Foreskin keratinocyte (primary cell): ENCODE measurements at places on chromosomes 13 and 19.

GRCh38 chr19:16026756-16027155 lies 49.5 kb upstream of the TPM4 start:
- DNase-seq = no peak

GRCh38 chr19:51652266-51652665 lies 5.6 kb upstream of the SIGLEC14 start:
- DNase-seq = no peak

DNA sequence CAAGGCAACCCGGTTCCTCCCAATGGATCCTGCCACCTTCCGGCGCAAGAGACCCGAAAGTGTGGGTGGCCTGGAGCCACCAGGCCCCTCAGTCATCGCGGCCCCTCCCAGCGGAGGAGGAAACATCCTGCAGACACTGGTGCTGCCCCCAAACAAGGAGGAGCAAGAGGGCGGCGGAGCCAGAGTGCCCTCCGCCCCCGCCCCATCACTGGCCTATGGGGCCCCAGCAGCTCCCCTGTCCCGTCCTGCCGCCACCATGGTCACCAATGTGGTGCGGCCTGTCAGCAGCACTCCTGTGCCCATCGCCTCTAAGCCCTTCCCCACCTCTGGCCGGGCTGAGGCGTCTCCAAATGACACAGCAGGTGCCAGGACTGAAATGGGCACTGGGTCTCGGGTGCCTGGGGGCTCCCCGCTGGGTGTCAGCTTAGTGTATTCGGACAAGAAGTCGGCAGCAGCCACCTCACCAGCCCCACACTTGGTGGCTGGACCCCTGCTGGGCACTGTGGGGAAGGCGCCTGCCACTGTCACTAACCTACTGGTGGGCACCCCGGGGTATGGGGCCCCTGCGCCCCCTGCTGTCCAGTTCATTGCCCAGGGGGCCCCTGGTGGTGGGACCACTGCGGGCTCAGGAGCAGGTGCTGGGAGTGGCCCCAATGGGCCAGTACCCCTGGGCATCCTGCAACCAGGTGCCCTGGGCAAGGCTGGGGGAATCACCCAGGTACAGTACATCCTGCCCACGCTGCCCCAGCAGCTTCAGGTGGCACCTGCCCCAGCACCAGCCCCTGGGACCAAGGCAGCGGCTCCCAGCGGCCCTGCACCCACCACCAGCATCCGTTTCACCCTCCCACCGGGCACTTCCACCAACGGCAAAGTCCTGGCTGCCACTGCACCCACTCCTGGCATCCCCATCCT lies 11.2 kb upstream of the PRR19 start:
- DNase-seq = no peak

- DNase-seq = no peak
These were observed 71.1 kb upstream of the RGCC start for GRCh38 chr13:41386211-41386610.

- no peak for DNase-seq
These were observed 189.5 kb upstream of the MIR17HG start for GRCh38 chr13:91158017-91158395.

DNA sequence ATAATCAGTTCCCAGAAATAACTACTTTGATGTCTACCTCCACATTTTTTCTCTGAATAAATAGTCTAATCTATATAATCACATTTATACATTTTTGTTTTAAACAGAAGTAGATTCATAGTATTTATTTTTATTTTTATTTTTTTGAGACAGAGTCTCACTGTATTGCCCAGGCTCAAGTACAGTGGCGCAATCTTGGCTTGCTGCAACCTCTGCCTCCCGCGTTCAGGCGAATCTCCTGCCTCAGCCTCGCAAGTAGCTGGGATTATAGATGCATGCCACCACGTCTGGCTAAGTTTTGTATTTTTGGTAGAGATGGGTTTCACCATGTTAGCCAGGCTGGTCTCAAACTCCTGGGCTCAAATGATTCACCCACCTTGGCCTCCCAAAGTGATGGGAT lies 16.7 kb downstream of the TM9SF2 start:
- DNase-seq = no peak

GRCh38 chr19:35767288-35768081 lies 7.9 kb upstream of the ARHGAP33 start:
- DNase-seq = no peak

DNA sequence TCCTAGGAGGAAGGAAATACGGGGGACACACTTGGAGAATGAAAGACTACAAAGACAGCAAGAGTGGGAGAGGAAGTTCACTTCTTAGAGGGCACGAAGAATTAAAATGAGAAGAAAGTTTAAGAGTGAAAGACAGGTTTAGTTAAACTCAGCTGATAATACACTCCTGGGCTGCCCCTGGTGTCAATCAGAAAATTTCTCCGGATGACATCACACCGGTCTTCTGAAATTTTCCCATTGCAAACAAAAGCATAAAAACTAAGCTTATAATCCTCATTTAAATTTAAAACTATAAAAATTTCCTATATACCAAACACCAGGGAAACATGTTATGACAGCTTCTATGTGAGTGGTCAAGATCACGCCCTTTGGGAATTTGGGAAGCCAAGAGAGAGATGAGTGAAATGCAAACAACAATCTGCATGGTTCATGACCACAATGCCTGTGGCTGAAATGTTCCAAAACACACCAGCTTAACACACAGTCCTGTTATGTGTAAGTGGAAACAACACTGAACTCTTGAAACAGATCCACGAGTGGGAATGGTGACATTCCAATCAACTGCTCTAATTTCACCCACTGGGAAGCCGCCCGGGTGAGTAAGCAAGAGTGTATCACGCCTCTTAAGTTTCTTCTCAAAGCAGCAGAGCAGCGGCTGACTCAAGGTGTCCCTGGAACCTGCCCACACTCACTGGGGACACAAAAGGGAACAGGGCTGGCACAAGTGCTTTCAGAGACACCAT lies 49.0 kb downstream of the BRD4 start:
- no peak for DNase-seq

DNA sequence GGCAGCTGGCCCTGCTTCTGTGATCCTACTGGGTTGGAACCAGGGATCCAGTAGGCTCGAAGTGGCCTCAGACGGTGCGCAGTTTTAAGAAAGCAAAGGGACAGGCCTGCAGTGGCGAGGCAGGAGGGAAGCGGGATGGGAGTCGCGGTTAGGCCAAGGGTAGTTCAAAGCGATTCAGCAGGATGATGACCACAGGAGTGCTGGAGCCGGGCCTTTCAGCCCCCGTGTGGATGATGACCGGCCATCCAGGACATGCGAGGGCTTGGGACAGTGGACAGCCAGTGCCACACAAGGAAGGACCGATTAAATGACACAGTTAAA lies 854 bp downstream of the RNASEH2B start:
- DNase-seq = peak; percentile 32

DNA sequence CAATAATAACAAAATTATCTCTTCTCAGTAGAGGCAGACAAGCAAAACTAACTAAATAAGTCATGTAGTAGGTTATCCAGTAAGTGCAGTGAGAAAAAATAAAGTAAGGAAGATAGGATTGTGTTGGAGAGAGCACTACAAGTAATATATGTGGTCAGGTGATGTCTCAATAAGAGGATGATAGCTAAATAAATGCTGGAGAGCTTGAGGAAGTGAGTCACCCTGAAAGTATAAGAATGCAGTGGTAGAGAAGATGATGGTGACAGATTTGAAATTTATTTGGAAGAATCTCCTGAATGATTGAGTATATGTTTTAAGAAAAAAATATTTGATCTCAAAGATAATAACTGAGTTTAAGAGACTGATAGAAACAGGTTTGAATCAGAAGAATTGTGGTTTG lies 152.2 kb upstream of the PRR20A start:
- peak; percentile 32 for DNase-seq

DNA sequence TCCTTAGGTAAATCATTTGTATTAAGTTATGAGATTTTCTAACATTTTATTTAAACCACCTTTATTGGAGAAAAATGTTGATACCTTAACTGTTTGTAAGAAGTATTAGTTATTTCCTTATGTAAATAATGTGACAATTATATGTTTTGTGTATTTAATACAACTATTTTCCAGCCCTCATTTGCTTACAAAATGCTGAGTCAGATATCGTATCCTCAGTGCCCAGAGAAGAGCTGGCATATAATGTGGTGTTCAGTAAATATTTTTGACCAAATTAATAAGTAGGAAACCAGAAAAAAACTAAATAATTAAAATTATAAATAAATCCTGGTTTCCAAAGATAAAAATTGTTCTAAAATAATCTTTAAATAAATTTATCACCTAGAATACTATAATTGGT lies 140.2 kb upstream of the PCDH17 start:
- no peak for DNase-seq

- DNase-seq = no peak
These were observed 119.1 kb downstream of the SOX1 start for GRCh38 chr13:112186091-112186490.

DNA sequence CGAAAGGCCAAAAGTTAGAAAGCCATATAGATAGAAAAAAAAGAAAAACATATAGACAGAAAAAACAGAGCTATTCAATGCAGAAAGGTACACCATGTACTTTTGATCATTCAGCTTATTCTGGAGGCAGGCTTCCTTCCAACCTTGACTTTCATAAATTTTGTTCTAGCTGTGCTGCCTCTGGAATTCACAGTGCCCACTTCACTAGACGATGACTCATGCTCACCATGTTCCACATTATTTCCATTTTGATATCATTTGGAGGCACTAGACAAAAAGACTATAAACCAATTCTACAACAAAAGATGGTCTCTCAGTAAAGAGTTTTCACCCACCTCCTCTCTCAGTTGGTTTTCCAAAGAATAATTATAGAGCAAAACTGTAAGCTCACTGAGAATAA lies 229.0 kb upstream of the IPO5 start:
- no peak for DNase-seq

DNA sequence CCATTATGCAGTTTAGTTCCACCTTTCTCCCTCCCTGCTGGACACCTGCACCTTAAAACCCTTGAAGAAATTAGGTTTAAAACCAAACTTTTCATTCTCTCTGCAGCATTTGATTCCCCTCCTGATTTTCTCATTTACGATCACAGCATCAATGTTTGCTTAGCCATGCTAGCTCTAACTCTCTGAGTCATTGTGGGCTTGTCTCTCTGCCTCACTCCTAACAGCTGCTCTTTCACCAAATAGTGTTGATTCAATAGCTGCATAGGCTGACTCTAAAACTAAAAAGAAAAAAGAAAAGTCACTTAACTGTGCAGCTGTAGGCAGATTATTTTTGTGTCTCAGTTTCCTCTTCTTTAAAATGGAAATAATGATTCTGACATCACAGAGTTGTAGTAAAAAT lies 1124.9 kb downstream of the DIAPH3 start:
- peak; percentile 35 for DNase-seq

DNA sequence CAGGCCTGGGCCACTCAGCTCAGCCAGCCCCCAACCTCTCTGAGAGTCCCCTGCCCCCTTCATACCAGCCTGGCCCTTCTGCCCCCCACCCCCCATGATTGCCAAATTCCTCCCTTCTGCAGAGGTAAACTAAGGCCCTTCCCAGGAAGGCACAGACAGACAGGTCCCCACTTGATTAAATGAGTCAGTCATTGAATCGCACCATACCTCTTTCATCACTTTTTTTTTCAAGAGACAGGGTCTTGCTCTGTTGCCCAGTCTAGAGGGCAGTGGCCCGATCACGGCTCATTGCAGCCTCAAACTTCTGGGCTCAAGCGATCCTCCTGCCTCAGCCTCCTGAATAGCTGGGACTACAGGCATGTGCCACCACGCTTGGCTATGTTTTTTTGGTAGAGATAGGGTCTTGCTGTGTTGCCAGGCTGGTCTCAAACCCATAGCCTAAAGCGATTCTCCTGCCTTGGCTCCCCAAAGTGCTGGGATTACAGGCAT lies 6.0 kb downstream of the PODNL1 start:
- peak; percentile 44 for DNase-seq

DNA sequence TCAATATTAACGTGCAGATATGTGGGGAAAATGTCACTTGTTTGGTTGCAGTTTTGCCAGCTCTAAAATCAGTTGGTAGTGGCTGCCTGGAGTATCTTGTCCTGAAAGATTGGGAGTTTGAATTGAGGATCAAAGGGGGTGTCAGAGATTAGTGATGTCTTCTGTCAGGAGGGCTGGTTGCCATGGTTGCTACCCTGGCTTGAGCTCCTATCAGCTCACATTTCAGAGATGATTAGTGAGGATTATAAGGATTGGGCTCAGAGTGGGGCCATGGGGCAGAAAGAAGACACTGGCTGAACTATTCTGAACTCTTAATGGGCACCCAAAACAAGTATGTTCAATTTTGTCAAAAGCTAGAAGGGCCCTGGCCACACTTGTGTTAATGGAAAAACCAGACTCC lies 95.5 kb upstream of the RNF113B start:
- no peak for DNase-seq

- DNase-seq = no peak
These were observed 1.8 kb upstream of the SLC27A1 start for GRCh38 chr19:17468302-17469091.

- no peak for DNase-seq
These were observed 10.4 kb downstream of the TLE6 start for GRCh38 chr19:2987797-2988196.

DNA sequence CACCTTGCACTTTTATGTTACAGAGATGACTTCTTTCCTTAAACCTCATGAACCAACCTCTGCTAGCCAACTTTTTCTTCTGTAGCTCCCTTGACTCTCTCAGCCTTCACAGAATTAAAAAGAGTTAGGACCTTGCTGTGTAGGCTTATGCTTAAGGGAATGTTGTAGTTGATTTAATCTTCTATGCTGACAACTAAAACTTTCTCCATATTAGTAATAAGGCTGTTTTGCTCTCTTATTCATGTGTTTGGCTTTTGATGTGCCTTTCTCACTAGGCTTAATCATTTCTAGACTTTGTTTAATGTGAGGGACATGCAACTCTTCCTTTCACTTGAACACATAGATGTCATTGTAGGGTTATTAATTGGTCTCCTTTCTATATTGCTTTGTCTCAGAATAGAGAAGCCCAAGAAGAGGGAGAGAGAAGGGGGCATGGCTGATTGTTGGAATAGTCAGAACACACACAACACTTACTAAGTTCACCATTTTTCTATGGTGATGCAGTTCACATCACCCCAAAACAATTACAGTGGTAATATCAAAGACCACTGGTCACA lies 509.5 kb downstream of the UQCRFS1 start:
- no peak for DNase-seq

DNA sequence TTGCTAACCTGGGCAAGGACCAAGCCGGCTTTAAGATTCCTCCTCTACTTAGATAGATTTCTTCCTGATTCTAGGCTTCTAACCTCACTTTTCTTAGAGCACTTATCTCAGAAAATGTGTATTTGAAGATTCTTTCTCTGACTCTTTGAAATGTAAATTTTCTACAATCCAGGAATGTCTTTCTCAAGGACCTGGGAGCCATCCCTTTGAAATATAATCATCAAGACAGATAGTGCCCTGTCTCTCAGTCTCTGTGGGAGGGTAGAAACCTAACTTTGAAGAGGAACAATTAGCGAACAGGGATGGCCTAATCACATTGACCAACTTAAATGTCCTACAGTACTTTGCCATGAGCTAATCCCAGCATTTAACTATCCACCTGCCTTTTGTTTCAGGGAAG lies 1646.0 kb downstream of the PCDH9 start:
- DNase-seq = no peak

DNA sequence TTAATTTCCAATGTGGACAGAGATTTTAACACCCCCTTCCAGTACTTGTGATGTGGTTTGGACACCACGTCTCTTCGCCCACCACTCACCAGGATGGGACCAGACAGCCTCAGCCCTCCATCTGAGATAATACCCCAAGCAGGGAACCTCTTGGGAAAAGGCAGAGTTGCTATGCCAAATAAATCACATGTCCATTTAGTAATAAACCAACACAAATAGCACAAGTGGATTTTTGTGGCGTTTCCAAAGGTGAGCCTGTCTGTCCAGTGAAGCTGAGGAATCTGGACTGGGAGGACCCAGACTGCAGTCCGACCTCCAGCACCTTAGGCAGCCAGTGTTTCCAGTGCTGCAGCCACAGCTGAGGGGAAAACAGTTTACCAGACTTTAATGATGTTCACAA lies 34.1 kb upstream of the GAS6 start:
- DNase-seq = no peak

GRCh38 chr13:20090349-20090748 lies 70.5 kb downstream of the GJA3 start:
- no peak for DNase-seq
